ENCODE measurements at places on chromosomes 7 and 10. TPM values are rescaled to one million over a fixed set of nuclear protein-coding genes. Genes with fewer than 3 reads are reported as not detected.

The SVOPL gene
- 1.7 TPM for total RNA-seq

The SLC16A9 gene
- total RNA-seq, result 15.4 TPM

The AVPI1 gene
- total RNA-seq, result 9.9 TPM

The FRMD4A gene
- 63.1 TPM for total RNA-seq

The NODAL gene
- not detected for total RNA-seq

The GALNT17 gene
- total RNA-seq, result 10.8 TPM

The MYO1G gene
- 3.6 TPM for total RNA-seq

The WASHC2A gene
- total RNA-seq, result 36.7 TPM

The TAF3 gene
- 3.9 TPM for total RNA-seq

The MNX1 gene
- 0.18 TPM for total RNA-seq

The CPVL gene
- 45.8 TPM for total RNA-seq

The SUPV3L1 gene
- 27.9 TPM for total RNA-seq

The MOGAT3 gene
- 1.8 TPM for total RNA-seq

The TSC22D4 gene
- total RNA-seq, result 41.9 TPM

The KCNIP2 gene
- total RNA-seq, result 5.1 TPM

The POT1 gene
- 76.0 TPM for total RNA-seq

The KLLN gene
- 0.99 TPM for total RNA-seq

The ASB13 gene
- 12.8 TPM for total RNA-seq

The MICALL2 gene
- 13.5 TPM for total RNA-seq

The SRI gene
- total RNA-seq, result 64.1 TPM
